ENCODE measurements at places on chromosomes 16 and 17.

- no peak for DNase-seq
Observed at GRCh38 chr16:23040246-23040645, 109.0 kb downstream of the USP31 start.

DNA sequence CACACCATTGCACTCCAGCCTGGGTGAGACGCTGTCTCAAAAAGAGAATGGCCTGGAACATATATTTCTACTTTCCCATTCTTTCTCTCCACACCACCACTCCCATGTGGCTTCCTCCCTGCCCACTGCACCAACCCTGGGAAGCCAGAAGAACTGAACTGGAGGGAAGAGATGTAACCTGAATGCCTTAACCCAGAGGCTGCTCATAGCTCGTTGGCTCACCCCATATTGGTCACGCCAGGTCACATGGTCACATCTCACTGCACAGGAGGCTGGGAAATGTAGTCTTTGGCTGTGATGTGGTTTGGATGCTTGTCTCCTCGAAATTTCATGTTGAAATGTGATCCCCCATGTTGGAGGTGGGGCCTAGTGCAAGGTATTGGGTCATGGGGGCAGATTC is 5.9 kb upstream of the DNAH17 start:
- DNase-seq = no peak

- DNase-seq = no peak
Observed at GRCh38 chr16:87930456-87930855, 5.9 kb downstream of the CA5A start.

DNA sequence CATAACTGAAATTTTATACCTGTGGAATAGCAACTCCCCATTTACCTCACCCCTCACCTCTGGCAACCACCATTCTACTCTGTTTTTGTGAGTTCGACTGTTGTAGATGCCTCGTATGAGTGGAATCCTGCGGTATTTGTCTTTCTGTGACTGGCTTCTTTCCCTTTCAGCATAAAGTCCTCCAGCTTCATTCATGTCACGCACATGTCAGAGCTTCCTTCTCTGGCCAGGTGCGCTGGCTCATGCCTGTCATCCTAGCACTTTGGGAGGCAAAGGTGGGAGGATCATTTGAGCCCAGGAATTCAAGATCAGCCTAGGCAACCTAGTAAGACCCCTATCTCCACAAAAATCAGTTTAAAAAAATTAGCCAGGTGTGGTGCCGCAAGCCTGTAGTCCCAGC is 278.4 kb downstream of the PARN start:
- no peak for DNase-seq

DNA sequence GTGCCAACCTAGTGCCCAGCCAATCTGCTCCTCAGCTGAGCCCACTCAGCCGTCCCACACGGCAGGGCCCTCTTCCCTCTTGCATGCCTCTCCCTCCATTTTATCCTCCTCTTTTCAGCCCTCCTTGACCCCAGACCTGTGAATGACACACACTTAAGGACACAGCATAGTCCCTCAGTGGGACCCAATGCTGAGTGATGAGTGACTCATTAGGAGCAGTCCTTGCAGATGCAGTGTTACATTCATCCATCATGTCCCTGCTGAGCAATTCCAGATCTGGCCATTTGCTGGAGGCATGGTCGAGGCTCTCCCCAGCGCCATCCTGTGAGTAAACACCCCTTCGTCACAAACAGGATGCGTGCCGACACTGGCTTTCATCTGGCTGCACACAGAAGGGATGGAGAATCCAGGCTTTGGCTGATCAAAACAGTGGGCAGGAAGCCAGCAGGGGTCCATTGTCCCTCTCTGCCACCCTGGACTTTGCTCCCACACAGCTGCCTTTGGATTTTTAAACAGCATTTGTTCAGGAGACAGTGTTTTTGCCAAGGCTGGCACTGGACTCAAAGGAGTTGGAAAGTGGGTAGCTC is 122.6 kb downstream of the AXIN2 start:
- DNase-seq = no peak

GRCh38 chr16:66651965-66652364 is 44.6 kb downstream of the CMTM4 start:
- DNase-seq = no peak

GRCh38 chr16:85170590-85171003 is 58.3 kb upstream of the CIBAR2 start:
- DNase-seq = no peak

DNA sequence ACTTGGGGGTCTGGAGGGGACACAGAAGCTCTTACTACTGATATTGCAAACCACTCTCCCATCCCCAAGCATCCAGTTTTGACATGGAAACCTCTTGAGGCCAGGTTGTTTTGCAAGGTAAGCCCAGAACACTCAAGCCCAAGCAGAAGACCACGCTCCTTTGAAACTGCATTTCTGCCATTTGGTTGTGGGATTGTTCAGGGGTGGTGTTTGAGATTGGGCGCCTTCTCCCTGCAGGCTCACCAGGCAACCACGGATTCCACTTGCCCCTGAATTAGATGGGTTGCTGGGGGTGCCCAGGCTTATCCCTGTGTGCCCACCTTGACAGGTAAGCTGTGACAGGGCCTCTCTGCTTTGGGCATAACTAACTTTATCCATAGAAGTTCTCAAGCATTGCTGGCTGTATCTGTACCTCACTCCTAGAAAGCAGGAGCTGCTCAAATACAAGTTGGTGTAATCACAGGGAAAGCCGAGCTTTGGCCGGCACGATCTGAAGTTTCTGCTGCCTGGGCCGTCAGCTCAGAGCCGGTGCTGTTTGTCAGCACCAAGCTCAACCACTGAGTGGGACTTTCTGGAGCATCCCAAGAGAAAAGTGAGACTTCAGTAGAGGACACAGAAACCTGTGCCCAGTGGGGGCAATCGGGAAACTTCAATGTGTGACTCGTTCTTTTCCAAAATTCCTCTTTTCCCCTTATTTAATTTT is 93.6 kb downstream of the CYLD start:
- no peak for DNase-seq

GRCh38 chr16:12535535-12536411 is 267.9 kb downstream of the CPPED1 start:
- no peak for DNase-seq

DNA sequence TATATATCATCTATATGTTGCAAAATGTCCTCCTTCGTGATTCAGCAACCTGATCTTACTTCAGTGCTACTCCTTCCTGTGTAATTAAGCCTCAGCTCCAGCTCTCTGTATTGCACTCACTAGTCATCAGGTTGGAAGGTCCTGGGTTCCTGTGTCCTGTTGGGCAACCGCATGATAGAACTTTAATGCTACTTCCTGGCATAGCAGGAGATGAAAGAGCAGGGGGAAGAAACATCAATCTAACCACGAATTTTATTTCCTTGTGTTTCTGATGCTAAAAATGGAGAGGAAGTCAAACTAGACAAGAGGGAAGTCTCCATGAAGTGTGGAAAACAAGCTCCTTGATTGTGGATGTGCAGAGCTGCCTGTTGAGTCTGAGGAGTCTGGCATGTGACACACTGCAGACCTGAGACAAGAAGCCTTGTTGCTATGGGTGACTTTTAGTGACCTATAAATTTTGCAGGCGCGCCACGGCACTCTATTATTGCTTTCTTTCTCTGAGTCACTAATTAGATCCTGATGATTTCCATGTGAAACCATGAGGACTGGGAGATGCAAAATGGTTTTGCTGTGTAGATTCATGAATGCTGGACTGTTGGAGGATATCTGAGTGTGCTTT is 25.6 kb downstream of the IGSF6 start:
- no peak for DNase-seq

- DNase-seq = no peak
Observed at GRCh38 chr16:81921843-81922584, 89.3 kb downstream of the SDR42E1 start.

Measured in stimulated activated CD8-positive, alpha-beta memory T cell treated with anti-CD3 and anti-CD28 coated beads, Interleukin-15, amount 100 ng/mL, for 1 hour (primary cell).